ENCODE measurements at places on chromosomes 16 and 17.

GRCh38 chr16:787321-787966 lies 737 bp downstream of the RPUSD1 start:
- no peak for DNase-seq

GRCh38 chr17:4199818-4200402 lies 56.9 kb downstream of the CYB5D2 start:
- DNase-seq: peak; percentile 12

DNA sequence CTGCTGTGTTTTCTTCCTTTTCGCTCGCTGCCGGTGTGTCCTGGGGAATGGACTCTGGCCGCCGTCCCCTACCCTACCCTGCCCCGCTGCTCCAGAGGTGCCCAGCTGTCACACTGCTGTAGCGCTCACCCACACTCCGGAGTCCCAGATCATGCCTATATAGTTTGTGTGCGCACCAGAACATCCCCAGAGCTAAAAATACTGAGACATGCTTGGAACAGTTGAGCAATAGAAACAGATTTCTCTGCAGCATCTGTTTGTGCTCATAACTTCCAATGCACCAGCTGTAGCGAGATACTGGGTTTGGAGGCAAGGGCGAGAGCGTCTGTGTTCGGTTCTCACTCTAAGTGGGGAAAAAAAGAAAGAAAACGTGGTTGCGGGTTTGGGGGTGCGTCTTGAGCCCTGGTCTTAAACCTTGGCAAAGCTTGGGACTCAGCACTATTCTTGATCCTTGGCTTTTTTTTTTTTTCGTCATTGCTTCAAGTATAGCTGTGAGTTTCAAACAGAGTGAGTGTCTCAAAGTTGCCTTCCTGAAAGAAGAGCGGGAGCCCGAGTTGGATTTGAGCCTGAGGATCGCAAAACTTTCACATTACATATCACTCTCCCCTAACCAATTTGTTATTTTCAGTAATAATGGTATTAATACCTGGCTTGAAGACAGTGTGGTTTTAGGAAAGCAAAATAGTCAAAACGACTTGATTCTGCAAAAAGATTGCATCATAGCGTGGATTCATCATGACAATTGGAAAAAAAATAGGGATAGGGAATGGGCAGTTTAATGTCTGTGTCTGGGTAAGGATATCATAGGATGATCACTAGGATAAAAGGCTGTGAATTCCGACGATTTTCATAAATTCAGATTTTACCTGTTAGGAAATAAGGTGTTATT lies 621 bp downstream of the KCNJ2 start:
- no peak for DNase-seq

GRCh38 chr17:68399638-68400403 lies 57.5 kb downstream of the WIPI1 start:
- DNase-seq: no peak

DNA sequence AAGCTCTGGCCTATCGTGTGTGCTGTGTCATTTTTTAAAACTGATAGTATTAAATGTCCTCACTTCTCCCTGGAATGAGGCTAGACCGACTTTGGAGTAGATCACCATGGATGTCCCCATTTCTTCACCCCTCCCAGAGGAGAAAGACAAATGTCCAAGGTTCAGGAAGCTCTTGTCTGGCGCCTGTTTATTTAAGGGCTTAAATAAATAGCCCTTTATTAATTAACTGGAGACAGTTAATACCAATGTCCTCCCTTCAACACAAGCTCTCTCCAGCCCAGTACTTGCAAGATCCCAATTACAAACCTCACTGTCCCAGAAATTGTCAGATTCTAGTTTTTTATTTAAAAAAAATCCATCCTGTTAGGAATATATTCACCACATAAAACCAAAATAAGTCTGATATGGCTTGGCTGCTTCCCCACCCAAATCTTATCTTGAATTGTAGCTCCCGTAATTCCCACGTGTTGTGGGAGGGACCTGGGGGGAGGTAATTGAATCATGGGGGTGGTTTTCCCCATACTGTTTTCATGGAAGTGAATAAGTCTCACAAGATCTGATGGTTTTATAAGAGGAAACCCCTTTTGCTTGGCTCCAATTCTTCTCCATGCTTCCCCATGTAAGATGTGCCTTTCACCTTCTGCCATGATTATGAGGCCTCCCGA lies 344.4 kb downstream of the SHISA9 start:
- no peak for DNase-seq

DNA sequence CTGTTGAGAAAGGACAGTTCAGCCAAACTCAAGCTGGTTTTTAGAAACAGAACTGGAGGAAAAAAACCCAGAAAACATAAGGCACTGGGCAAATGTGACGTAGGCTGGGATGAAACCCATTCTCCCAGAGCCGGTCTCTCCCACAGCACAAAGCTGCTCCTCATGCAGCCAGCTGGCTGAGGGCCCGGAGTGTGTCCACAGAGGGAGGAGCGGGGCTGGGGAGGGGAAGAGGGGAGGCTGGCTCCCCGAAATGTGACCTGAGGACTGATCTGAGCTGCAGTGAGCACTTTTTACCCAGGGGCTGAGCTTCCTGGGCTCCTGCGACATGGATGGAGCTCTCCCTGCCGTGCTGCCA lies 20.8 kb downstream of the FOXF1 start:
- DNase-seq: no peak

DNA sequence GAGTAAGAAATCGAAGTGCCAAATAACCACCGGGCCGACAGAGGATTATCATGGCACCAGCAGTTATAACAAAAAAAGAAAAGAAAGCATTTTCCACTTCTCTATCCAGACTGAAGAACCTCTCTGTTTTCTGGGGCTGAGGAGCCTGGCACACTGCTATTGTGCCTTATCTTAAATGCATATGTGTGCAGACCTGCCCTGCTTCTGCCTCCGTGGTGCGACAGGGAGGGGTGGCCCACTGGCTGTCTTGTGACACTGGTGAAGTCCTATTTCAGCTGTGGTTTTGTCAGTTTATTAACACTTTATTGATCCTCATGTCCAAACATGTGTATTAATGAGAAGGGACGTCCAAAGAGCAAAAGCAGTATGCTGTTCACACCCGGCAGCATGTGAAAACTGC lies 55.4 kb downstream of the CDK5R1 start:
- DNase-seq: no peak
